ENCODE measurements at places on chromosomes 12 and 14. TPM values are rescaled to one million over a fixed set of nuclear protein-coding genes. Genes with fewer than 3 reads are reported as not detected.

Gene SPIC
- not detected for polyA plus RNA-seq

DNA sequence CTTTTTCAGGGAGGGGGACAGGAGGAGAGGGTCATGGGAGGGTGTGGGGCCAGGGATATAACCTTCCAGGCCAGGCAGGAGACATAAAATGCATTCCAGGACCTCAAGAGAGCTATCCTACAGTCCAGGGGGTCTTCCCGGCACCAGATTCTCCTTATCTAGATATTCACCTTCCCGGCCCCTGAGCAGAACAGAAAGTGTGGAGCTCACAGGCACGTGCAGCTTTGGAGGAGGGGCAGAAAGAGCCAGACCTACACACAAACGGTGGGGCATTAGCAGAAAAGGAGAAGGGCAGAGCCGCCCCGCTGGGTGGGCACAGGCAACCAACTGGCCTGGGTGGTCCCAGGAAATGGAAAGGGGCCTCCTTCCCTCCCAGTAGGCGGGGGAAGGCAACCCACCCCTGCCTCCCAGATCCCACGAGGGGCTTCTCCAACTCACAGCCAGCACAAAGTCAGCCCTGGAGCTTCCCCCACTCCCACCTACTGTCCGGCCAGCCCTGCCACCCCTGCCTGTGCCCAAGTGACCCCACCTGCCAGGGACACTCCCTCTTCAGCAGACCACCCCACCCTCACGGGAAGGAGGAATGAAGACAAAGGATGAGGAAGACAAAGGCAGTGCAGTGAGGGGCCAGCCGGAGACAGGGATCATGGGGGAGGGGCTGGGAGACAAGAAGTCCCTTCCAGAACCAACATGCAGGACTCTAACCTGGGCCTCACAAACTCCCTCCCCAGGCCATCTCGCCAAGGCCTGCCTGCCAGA is 33.3 kb downstream of the CCDC85C start:
- no peak for DNase-seq

GRCh38 chr12:27818401-27818918 is 38.4 kb upstream of the MANSC4 start:
- DNase-seq = no peak

DNA sequence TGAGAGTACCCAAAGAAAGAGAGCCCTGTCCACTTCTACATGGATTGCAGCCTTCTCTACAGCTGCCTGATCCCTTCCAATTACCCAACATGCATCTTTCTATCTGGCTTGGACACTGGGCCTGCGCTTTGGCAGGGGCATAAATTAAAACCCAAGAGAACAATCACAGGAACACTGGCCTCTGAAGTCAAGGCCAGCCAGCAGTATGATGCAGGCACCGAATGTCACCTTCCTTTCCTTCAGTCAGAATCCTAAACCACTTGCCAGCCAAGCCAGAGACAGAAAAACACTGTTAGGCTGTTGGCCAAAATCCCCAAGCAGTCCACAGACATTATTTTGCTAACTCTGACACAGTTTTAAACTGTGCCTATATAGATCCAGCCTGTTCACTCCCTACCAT is 113.7 kb downstream of the DUSP6 start:
- DNase-seq = no peak

DNA sequence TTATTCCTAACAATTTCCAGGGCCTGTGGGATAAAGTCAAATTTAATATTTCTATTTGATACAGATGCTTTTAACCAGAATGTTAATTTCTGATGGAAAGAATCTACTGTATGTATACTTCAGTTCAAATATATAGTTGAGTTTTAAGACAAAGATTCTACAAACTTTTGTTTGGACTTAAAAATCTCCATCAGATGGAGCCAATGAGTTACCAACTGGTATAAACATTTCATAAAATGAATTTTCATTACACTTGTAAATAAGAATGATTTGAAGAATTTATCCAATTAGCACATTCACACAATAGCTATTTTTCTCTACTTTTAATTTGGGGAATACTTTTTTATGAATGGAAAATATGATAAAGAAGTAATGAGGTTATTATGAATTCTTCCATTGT is 425.2 kb upstream of the MIS18BP1 start:
- no peak for DNase-seq

DNA sequence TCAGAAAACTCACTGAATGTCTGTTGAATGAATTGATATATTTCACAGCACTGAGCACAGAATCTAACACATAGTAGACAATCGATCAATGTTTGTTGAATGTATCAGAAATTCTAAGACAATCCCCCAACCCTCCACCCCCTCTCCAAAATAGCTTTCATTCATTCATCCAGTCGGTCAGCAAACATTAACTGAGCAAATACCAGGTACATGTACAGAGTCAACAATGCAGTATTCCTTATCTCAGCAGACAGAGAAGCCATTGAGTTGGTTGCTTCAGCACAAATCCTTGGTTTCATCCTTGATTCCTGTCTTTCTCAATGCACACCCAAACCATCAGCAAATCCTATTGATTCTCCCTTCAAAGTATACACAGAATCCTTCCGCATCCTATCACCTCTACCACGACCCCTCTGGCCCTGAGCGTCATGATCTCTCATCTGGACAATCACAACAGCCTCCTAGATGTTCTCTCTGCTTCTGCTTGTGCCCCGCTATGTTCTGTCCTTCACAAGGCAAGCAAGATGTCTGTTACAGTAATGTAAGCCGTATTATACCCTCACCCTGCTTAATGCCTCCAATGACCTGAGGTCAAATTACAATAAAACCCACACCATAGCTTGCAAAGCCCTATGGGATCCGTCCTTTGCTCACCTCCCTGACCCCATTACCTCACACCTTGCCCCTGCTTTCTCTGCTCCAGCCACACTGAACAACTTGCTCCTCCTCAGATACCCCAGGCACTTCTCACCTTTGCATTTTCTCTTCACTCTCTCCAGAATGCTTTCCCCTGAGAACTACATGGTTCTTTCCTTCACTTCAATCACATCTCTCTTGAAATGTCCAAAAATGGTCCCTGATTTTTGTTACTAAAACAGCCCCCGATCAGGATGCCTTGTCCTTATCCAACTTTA is 738.1 kb upstream of the TBX3 start:
- DNase-seq = no peak

- DNase-seq = peak; percentile 67
These were observed 318.4 kb downstream of the RAD51B start for GRCh38 chr14:68137704-68138619.

- no peak for DNase-seq
These were observed 58.7 kb downstream of the FUT8 start for GRCh38 chr14:65471038-65471878.

GRCh38 chr12:52401926-52402325 is 4.2 kb downstream of the KRT82 start:
- DNase-seq = no peak

- DNase-seq = no peak
These were observed 5.6 kb downstream of the LRP1 start for GRCh38 chr12:57133916-57134315.

DNA sequence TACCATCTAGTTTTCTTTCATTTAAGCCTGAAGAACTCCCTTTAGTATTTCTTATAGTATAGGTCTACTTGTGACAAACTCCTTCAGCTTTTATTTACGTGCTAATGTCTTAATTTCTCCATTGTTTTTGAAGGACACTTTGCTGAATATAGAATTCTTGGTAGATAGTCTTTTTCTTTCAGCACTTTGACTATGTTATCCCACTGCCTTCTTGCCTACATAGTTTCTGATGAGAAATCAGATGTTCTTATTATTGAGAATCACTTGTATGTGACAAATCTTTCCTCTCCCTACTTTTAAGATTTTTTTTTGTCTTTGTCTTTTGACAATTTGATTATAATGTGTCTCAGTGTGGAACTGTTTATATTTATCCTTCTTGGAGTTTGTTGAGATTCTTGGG is 5.1 kb upstream of the MIS18BP1 start:
- DNase-seq = no peak

GRCh38 chr12:88577537-88577936 is 2.7 kb downstream of the KITLG start:
- DNase-seq = no peak

Gene PTCSC3
- 1.0 TPM for polyA plus RNA-seq

Gene C3AR1
- polyA plus RNA-seq = 2.3 TPM

GRCh38 chr14:73785336-73785833 is 66.2 kb upstream of the PTGR2 start:
- no peak for DNase-seq

DNA sequence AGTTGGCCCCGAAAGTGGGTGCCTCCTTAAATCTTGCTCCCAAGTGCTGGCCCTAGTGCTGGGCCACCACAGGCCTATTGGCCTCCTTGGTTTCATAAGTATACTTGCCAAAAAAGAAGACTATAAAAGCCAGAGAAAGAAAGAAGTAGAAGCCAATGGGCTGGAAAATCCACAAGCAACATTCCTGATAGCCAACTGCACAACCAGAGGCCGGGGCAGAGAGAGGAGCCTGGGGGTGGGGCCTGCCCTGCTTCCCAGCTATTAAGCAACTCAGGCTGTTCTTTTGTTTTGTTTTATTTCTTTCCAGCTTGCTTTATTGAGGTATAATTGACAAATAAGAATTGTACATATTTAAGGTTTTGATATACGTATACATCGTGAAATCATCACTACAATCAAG is 177.2 kb upstream of the NTF3 start:
- DNase-seq = no peak

DNA sequence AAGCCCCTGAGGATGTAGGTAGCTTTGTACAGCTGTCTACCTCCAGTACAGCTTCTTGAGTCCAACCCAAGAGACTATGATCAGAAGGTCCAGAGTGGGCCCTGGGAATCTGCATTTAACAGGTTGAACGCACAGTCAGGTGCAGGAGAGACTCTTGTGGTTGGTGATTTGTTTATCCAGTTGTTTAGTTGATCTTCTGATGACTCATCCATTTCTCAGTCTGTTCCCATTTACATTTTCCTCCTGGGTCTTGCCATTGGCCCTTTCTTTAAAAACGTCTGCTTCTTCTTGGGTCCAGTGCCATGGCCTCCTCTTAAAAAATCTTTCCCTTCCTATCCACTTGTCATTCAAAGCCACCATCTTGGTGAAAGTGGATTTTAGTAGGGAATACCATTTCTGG is 734.2 kb downstream of the MED13L start:
- DNase-seq = no peak

- DNase-seq = no peak
These were observed 208.1 kb downstream of the PHLDA1 start for GRCh38 chr12:75823475-75823874.

Gene SCARB1
- 19.6 TPM for polyA plus RNA-seq

DNA sequence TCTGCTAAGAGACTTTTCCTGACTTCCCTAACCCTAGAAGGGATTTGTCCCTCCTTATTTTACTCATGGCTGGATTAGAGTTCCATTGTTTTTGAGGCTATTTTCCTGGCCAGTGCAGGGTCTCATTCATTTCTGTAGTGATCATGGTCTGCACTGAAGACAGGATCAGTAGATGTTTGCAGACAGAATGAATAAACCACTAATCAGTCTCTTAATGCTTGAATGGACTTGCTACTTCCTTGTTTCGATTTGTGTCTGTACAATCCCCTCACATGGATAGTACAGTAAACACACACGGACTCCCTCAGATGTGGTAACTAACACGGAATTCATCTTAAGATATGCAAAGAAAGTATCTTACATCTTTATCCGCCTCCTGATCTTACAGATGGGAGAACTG is 102.6 kb upstream of the PRB2 start:
- no peak for DNase-seq

DNA sequence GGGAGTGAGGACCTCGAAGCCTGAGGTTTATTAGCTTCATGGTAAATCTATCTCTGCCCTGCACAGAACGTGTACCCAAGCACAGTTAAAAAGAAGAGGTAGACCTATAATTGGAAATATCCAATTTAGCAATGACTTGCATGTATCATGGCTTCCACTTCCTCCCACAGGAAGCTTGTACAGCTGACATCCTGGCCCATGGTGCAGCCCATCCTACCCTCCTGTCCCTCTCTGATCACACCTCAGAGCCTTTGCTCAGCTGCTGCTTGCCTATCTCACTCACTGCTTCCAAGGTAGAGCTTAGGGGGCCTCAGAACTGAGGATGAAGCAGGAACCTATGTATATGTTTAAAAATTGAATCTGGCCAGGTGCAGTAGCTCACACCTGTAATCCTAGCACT is 4.3 kb upstream of the BCDIN3D start:
- no peak for DNase-seq

Gene SERPINA3
- polyA plus RNA-seq = not detected

DNA sequence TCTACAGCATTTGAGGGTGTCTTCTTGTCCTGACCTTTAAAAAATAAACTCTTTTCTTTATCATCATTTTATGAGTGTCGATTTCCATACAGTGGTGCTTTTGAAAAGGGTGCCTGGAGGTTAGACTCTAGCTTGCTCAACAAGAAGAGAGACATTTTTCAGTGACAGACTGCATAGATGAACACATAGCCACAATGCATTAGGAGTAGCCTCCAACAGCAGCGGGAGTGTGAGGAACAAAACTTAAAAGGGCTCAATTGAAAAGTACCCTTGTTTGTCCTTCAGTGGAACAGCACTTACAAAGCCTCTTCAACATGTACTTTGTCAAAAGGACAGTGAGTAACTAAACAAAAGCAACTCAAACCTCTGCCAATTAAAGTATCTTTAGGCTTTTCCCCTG is 119.3 kb downstream of the SOX5 start:
- DNase-seq = no peak

- no peak for DNase-seq
These were observed 30.6 kb downstream of the SCAF11 start for GRCh38 chr12:45959728-45960127.

Gene KLRG1
- polyA plus RNA-seq = 1.5 TPM

- DNase-seq = no peak
These were observed 32.2 kb downstream of the SUSD6 start for GRCh38 chr14:69643430-69644200.

- no peak for DNase-seq
These were observed 106.9 kb upstream of the CPM start for GRCh38 chr12:69039911-69040310.

Gene LRTM2
- 0.26 TPM for polyA plus RNA-seq

Gene ATP5MC2
- polyA plus RNA-seq = 667 TPM

GRCh38 chr14:67579040-67579439 is 21.0 kb downstream of the PIGH start:
- DNase-seq = no peak

Gene OR6C2
- not detected for polyA plus RNA-seq

- no peak for DNase-seq
These were observed 48.5 kb downstream of the CDC42BPB start for GRCh38 chr14:103008768-103009357.

Gene SPX
- 13.5 TPM for polyA plus RNA-seq

- DNase-seq = peak; percentile 45
These were observed 193.6 kb upstream of the SEL1L start for GRCh38 chr14:81727218-81727617.

GRCh38 chr12:100574187-100575074 is 947 bp downstream of the GAS2L3 start:
- DNase-seq = no peak

DNA sequence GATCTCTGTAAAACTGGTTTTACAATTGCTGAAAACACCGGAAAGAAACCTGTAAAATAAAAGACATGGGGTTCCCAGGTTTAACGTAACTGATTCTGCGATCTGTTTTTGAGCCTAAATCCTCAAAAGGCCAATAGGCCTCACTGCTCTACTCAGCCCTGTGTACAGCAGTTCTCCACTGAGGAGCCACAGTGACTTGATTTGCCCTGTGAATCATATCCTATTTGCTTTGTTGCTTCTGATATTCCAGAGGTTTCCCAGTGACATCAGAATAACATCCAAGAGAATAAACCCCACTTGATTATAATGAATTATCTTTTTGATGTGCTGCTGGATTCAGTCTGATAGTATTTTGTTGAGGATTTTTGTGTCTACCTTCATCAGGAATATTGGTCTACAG is 27.5 kb downstream of the MDM1 start:
- no peak for DNase-seq

Gene SLC17A8
- polyA plus RNA-seq = 0.22 TPM

- no peak for DNase-seq
These were observed 209.4 kb upstream of the TMEM132C start for GRCh38 chr12:128057586-128057985.
